ENCODE measurements at places on chromosomes 1 and 21.

DNA sequence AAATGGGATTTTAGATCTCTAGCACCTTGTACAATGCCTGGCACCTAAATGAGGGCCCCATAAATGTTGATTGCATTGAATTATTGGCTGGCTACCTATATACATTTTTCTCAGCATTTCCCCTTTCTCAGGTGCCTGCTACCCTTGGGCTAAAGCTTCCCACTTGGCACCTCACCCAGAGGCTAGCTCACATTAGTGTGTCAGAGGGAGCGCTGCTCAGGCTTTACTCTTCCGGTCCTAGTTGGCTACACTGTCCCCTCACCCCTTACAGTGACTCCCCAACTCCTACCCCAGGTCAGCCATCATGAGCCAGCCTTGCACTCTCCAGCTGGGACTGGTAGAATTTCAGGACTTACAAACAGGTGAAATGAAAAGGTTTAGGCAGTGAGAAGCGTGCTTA is 9.5 kb downstream of the TRAF5 start:
- no peak for DNase-seq

DNA sequence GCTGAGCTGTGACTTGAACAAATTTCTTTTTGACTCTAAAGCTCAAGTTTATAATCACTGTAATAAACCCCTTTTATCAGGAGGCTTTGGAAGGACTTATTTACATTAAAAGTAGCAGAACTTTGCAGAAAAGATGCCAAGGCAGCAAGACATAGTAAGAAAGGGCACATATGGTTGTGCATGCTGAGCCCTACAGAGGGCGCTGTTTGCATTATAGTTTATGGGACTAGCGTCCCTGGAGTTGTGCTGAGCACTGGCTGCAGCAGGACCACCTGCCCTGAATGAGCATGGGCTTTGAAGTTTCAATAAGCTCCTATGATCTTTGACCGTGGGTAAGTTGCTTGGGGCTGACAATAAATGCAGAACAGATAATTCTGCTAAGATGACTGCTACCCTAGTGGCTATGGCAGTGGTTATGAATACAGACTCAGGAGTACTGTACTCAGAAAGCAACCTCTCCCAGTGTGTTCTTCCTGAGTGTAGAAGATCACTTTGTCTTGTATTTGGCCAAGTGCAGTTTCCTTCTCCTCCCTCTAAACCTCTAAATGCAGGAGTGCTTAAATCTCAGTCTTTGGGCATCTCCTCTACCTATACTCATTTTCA is 45.4 kb upstream of the USP1 start:
- DNase-seq = peak; percentile 46

DNA sequence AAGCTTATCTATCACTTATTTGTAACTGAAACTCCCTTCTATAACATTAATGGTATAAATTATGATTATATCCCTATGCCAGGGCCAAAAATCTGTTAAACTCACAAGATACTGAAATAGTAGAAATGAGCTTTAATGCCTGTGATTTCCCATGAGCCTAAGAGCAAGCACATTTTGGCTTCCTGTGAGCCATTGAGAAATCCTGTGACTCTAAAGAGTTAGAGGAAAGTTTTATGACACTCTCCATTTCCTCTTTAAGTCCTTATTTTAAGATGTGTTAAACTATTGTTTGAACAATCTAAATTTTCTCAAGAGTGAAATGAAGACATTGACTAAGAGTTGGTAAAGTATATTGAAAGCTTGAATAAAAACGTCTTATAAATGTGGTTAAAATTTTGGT is 45.6 kb downstream of the SUCO start:
- DNase-seq = no peak

DNA sequence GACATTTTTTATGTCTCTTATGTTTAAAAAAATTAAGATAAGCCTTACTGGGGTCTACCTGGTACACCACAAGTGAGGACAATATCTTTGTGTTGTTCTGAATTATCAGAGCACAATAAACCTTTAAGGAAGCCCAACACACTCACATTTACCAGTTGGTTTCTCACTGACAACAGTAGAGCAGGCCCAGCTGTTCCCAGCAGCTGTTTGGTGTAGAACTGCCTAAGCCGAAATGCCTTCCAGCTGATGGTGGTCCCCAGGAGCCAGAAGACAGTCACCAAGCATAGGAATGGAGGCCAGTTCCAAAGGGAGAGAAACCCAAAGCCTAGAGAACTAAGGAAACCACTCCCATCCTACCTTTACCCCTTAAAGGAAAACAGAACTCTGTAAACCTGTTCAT is 428.6 kb upstream of the CAMK1G start:
- no peak for DNase-seq

DNA sequence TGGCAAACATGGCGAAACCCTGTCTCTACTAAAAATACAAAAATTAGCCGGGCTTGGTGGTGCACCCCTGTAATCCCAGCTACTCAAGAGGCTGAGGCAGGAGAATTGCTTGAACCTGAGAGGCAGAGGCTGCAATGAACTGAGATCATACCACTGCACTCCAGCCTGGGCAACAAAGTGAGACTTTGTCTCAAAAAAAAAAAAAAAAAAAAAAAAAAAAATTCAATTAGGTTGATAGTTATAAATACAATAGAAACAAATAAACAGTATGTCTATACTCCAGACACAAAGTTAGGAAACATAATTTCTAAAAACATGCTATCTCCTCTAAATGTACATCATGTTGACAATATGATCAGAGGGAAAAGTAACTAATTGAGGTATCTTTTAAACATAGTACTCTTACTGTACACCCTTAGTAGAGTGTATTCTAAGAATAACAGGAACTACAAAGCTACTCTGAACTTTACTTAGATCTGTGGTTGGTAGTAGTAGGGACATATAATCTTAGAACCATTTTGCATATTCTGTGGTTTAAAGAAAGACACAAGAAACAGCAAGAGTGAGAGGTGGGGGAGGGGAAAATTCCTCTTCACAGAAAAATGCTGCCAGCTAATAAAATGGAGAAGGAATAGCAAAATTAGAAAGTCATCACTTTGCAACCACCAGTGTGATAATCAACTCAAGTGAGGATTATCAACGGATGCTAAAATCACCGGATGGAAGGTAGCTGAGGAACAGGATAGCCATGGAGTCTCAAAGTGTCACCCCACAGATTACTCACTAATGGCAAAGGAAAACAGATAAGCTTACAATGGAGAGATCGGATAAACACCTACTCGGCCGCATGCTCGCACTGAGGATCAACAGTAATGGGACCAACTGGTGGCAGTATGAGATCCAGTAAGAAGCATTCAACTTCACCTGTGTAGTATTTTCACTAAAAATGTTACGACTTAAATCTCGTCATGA is 35.0 kb downstream of the MTOR start:
- DNase-seq = no peak

DNA sequence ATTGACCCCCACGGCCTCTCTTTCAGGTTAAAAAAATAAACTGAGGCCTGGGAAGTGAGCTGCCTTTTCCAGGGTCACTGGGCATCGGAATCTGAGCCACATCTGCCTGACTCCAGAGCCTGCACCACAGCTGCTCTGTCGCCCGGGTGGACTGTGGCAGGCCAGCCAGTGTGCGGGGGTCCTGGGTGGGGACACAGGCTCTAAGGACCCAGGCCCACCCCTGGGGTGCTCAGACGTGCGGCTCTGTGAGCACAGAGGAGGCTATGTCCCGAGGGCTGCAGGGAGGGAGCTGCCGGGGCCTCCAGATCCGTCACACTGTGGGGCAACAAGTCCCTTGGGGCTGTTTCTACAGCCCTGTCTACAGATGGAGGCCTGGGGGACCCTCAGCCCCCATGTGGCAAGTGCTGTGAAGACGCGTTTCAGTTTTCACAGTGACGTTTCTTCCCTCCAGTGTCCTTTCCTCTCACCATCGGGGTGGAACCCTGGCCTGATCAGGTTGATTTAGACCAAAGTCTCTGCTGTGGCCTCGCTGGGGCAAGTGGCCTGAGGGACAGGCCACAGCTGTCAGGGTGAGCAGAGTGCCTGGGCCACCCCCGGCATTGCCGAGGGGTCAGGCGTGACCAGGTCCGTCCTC is 39.2 kb upstream of the ACTRT2 start:
- no peak for DNase-seq

Data from ELR (cell line).